AG04449 (cell line): ENCODE measurements at places on chromosomes 3 and 15.

- no peak for DNase-seq
Measured at GRCh38 chr3:34678575-34678974, 880.1 kb downstream of the PDCD6IP start.

DNA sequence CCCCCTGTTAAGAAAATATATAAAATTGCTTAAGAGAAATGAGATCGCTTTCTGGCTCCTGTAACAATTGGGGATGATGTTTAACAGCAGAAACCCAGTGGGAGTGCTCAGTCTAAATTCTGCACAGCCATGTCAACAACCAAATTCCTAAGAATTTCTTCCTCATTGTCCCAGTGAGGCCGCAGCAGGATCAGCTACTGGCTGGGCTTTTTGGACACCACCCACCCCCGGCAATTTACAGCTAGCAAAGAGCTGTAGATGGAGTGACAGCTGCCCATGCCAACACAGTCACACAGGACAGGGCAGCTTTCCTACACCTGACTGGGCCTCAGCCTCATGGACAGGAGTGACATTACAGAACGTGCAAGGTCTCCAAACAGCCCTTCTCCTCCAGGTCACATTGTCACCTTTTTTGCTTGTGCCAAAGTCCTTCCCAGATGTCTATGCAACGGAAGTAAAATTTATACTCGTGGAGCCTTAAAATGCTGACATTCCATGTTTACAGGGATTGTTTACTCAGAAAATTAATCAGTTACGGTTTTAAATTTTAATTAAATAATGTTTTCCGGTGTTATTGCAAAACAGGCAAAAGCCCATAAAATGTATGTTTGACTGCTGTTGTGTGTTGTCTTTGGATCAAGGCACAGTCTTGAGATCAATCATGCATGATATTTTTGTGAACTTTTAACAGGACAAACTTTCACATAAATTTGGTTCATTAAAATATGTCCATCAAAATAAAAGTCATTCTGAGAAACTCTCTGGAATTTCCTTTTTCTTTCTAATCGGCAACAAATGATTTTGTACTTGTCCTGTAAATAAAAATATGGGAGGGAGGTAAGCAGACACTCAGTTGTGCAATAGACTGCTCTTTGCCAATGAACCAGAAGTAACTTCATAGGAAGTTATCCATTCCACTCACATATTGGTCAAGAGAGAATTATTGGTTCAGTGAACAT, 943.2 kb downstream of the MCTP2 start:
- DNase-seq = no peak

- no peak for DNase-seq
Measured at GRCh38 chr3:197017003-197017402, 12.6 kb downstream of the MELTF start.

- no peak for DNase-seq
Measured at GRCh38 chr3:67415511-67415910, 238.9 kb downstream of the SUCLG2 start.

- no peak for DNase-seq
Measured at GRCh38 chr3:192207651-192208050, 519.7 kb downstream of the FGF12 start.

DNA sequence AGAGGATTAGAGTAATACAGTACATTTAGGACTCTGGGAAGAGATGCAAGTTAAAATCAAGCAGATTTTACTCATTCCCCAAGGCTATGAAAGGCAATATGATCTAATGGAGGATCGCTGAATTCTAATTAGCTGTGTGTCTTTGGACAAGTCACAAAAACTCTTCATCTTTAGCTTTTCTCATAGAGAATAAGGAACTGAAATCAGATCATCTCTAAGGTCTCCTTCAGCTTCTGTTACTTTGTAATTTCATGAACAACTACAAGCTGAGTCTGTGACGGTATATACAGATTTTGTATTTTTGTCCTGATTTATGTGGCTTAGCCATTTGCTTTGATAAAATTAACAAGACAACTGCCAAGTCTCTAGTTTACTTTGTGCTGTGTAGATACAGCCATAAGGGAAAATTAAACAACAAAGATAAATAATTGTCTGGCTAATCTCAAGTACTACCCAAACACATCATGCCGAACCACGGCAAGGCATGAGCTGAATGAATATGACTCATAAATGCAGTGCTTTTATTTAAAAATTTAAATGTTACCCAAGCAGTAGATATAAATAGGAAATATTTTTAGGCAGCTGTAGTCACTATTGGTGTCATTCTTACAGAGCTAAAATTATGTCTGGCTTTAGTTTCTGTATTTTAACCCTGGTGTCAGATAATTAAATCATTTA, 81.5 kb downstream of the GAP43 start:
- DNase-seq = no peak

GRCh38 chr15:90742087-90742486, 24.9 kb downstream of the BLM start:
- DNase-seq = no peak
